GM23248 (cell line): ENCODE measurements at places on chromosomes 16 and 17.

GRCh38 chr17:58417300-58418092 lies at the start of gene RNF43:
Gene RNF43, minus strand, starts transcription at chr17:58417534. Its CDS starts 1,957 bp downstream, at chr17:58415577.
- peak; percentile 82 for DNase-seq

DNA sequence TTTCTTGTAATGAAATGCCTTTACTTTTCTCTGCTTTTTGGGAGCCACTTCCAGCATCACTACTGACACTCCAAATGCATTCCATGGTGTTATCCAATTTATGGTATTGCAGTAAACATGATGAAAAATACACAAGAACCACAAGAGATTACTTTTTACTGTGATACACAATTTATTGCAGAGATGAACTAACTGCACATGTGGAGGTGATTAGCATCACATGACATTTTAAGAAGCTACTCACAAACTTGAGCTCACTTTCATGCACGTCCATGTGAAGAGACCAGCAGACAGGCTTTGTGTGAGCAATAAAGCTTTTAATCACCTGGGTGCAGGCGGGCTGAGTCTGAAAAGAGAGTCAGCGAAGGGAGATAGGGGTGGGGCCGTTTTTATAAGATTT lies 780.5 kb upstream of the GOT2 start:
- no peak for DNase-seq

DNA sequence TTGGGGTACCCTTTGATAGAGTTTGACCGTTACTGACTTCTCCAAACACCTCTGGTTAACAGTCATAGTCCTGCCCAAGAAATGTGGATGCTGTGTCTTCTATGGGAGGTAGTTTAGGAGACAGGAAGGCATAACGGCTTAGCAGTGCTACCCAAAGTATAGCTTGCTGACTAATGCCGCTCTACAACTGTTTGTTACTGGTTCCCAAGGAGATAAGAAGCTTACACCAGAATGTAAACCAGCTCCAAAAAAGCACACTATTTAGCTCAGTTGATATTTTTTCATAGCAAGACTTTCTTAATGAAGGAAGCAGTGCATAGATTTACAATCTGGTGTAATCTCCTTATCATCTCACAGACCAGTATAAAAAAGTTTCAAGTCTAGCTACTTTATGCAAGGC lies 95.7 kb downstream of the HS3ST3B1 start:
- DNase-seq: peak; percentile 80

DNA sequence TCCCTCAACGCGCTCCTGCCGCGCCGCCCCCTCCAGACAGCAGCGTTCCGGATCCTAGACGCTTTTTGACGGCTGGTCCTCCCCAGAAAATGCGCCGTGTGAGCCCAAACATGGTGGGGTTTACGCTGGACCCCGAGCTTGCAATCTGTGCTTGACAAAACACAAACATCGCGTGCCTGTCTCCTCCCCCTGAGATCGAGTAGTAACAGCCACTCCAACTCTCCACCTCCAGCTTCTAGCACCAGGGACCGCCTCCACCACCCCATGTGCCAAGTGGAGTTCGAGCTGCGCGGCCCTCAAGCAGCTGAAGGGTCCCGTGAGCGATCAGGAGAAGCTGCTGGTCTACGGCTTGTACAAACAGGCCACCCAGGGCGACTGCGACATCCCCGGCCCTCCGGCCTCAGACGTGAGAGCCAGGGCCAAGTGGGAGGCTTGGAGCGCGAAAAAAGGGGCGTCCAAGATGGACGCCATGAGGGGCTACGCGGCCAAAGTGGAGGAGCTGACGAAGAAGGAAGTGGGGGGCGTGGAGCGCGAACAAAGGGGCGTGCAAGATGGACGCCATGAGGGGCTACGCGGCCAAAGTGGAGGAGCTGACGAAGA lies 656 bp upstream of the GEMIN4 start:
- DNase-seq: peak; percentile 76

- DNase-seq: no peak
Measured at GRCh38 chr16:20878682-20879147, 21.4 kb downstream of the DCUN1D3 start.

DNA sequence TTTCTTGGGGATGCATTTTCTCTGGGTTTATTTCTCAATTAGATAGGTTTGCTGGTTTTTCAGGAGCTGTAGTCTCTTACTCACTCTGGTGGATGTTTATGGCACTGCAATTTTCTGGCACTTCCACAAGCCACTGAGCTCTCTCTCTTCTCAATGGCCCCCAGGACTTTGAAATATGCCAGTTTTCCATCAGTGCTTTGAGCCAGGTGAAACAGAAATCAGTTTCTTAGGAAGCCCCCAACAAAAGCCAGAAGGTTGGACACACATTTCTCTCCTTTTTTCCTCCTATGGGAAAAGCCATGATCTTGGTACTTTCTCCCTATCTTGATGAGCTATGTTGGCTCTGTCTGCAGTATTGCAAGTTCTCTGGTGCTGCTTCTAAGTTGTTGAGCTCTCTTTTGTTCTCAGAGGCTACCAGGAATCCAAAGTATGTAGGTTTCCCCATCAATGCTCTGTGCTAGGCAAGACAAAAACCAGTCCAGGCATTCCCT lies 90.7 kb upstream of the SMIM36 start:
- DNase-seq: peak; percentile 74

DNA sequence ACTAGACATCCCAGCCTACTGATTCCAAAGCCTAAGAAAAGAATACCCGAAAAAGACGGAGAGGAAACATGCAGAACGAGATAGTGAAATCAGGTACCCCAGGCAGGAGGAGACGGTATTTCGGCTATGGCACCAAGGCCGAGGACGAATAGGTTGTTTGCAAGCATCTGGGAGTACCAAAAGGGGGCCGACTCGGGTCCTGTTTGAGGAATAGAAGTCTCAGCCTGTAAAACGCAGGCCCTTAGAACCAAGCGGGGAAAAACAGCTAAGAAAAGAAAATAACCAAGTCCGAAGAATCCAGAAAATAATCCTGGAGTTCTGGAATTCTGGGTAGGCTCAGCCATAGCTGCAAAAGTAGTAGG lies 537 bp downstream of the SLC35B1 start:
- DNase-seq: peak; percentile 54
